ENCODE measurements at places on chromosomes 12 and 14.

DNA sequence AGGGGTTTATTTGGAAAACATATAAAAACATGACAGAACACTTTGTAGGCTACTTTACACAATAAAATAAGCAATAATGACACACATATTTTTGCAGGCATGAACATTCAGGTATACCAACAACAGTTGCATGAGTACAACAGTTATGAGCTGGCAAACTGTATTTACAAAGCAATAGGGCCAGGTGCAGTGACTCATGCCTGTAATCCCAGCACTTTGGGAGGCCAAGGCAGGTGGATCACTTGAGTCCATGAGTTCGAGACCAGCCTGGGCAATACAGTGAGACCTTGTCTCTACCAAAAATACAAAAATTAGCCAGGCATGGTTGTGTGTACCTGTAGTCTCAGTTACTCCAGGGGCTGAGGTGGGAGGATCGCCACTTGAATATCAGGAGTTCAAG is 101.1 kb downstream of the BMP4 start:
- no peak for DNase-seq

- DNase-seq, result no peak
Observed at GRCh38 chr14:29755311-29756018, 172.2 kb downstream of the PRKD1 start.

- DNase-seq, result no peak
Observed at GRCh38 chr12:107845980-107846659, 71.6 kb downstream of the ASCL4 start.

DNA sequence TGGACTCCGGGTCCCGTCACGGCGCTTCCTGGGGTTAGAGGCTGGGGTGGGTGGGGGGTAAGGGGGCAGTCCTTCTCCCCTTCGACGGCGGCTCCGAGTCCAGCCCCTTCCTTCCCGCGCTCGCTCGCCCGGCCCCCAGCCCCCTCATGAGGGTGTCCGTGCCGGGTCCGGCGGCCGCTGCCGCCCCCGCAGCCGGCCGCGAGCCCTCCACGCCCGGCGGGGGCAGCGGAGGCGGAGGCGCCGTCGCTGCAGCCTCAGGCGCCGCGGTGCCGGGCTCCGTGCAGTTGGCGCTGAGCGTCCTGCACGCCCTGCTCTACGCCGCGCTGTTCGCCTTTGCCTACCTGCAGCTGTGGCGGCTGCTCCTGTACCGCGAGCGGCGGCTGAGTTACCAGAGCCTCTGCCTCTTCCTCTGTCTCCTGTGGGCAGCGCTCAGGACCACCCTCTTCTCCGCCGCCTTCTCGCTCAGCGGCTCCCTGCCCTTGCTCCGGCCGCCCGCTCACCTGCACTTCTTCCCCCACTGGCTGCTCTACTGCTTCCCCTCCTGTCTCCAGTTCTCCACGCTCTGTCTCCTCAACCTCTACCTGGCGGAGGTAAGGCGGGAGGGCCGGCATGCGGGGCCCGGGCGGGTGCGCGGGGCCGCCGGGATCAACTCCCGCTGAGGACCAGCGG is 500 bp downstream of the GPR137C start:
- no peak for DNase-seq

DNA sequence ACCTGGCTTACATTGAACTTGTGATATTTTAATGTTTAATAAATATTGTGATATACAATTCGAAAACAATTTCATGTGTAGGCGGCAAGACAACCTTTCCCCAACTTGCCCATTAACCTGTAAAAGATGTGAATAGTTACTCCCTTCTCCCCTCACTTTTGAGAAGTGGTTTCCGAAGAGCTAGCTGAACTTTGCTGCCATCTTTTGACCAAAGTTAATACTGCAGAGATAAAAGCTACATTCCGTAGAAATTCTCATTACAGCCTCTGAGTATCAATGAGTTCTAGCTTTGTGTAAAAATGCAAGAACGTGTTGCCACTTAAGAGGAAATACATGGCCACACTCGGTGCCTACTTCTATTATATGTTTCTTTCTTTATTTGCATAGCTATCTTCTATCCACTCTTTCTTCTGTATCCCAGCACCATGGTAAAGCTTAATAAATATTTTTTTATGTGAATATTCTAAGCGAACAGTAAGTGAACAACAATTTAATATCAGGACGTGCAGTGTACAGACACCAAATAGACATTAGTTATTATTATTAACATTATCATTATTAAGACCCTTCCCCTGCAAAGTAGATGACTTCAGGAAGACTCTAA is 105.1 kb upstream of the TMEM260 start:
- DNase-seq, result no peak

DNA sequence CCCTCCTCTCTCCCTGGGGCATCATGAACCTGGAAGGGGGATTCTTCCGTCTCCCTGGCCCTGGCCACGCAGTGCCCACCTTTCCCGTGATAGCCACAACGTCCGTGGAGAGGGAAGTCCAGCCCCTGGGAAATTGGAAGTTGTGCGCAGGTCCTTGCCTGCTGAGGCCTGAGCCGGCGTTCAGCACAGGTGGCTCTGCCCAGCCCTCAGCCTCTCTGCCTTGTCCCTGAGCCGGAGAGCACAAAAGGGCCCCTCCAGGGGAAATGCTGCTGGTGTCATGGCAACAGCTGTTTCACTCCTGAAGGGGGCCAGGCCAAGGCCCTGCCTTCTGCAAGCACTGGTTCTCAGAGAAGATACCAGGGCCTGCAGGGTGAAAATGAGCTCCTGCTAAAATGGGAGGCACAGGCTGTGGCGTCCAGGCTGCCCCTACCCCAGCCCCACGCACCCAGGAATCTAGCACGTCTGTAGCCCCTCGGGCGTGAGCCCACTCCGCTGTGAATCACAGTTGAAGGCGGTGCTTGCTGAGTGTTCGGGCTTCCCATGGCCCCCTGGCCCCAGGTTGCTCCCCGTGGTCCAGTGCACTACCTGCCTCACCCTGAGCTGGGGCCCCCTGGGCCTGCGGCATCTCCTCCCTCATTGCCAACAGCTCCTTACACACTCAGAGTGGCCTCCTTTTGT is 149.4 kb downstream of the ADGRD1 start:
- DNase-seq, result no peak

DNA sequence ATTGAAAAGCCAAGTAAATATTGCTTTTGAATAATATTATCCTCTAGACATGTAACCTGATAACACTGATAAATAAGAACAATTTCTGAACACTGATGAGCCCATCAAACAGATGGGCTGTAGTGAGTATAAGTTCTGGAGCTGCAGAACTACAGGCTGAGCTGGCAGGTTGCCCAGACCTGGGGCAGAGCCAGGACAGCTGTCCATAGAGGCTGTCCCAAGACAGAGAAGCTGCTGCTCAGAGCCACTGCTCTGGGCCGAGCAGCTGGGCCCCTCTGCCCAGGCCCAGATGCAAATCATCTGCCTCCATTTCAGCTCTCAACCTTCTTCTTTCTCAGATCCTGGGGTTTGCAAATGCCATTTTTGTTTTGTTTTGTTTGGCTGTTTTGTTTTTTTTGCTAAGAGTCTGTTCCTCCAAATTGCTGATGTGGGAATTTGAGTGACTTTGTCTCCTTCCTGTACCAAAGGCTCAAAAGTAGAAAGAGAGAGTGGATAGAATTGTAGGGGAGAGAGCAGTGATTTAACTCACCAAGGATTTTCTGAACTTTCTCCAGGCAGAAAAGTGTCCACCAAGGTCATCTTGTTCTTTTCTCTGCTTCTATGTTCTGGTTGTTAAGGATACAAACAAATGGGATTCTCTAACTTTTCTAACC is 4.0 kb upstream of the TESPA1 start:
- DNase-seq, result no peak
